ENCODE measurements at places on chromosomes 11 and 22.

DNA sequence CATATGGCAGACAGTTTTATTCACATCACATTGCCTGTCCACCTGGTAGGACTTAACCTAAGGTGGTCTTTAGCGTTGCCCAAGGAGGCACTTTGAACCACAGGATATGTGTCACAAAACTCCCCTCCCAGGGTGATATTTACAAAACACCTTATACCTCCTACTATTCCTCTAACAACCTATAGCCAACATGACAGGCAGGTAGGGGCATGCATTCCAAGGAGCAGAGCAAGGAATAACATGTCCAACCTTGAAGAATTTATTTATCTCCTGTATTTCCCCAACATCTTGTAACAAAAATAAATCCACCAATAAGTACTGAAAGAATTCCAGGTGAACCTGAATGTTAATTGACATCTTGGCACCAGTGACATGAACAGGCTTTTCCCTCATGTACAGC lies 60.5 kb downstream of the SVIP start:
- DNase-seq = no peak

GRCh38 chr11:108891909-108892511 lies 227.1 kb downstream of the DDX10 start:
- no peak for DNase-seq

DNA sequence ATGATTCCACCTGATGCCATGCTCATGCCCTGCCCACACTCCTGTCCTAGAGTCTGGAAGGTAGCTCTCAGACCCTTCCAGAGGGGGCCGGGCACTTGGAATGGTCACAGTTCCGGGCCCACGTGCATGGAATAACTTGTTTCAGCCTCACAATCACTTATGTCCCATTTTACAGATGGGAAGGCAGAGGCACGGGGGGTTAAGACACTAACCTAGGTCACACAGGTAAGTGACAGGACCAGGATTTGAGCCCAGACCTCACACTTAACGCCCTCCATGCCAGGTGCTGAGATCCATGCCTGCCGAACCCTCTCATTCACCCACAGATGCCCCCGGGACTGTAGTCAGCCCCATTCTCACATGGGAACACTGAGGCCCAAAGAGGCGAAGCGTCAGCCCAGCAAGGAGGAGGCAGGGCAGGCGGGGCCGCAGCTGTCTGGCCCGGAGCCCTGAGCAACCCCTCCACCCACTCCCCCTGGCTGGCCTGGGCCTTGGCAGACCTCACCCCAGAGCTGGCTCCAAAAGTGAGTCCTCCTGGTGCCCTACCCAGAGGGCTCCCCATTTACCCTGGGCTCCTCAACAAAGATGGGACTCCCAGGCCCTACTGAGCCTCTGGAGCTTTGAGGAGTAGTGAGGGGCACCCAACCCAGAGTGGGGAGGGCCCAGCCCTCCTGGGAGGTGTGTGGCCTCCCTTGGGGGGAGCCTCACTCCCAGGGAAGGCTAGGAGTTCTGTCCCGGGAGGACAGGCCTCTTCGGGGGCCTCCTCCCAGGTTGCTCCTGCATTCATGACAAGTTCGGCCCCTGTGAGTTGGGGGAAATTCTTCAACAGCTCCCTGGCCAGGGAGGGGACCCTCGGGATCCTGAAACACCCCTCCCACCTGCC lies 2.4 kb upstream of the ALDH3B1 start:
- DNase-seq = no peak

DNA sequence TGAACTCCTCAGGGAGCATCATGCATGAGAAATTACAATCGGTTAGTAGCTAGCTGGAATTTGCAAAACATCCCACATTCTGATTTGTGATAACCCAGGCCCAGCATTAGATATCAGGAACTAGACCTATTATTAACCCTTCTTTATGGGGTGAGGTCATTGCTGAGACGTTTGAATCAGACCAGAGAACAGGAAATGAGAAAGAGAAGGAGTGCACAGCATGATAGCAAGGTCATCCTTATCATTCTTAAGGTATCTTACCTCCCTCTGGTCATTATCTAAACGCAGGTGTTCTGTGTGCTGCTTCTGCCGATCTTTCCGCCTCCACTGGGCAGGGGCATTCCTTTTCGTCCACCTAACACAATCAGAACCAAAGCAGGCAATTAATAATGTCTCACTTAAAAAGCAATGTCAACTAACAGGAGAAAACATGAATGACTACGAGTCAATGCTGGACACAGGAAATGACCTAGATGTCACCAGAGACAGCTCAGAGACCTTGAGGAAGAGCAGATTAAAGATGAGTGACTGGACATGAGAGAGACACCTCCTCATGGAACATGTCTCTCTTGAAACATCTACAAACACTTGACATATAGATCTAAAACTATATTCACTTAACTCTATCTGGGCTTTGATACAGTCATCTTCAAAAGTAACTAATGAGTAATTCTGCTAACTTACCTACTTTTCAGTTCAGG lies 78.3 kb upstream of the SCUBE2 start:
- DNase-seq = no peak

- DNase-seq = no peak
These were observed 16.4 kb downstream of the C1QTNF6 start for GRCh38 chr22:37171662-37172061.

DNA sequence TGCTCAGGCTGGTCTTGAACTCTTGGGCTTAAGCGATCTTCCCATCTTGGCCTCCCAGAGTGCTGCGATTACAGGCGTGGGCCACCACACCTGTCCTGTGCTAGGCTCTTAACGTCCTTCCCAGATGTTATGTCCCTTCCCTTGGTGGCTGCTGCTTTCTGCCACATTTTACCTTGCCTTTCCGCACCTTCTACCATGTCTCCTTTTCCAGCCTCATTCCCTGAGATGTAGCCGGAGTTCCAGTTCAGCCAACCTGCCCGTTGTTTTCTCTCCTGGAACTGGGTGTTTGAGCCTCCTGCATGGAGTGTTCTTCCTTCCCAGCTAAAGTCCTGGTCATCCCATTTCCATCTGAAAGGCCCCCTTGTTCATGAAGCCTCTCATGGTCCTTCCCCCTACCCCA lies 95.3 kb downstream of the PTPRJ start:
- DNase-seq = no peak

DNA sequence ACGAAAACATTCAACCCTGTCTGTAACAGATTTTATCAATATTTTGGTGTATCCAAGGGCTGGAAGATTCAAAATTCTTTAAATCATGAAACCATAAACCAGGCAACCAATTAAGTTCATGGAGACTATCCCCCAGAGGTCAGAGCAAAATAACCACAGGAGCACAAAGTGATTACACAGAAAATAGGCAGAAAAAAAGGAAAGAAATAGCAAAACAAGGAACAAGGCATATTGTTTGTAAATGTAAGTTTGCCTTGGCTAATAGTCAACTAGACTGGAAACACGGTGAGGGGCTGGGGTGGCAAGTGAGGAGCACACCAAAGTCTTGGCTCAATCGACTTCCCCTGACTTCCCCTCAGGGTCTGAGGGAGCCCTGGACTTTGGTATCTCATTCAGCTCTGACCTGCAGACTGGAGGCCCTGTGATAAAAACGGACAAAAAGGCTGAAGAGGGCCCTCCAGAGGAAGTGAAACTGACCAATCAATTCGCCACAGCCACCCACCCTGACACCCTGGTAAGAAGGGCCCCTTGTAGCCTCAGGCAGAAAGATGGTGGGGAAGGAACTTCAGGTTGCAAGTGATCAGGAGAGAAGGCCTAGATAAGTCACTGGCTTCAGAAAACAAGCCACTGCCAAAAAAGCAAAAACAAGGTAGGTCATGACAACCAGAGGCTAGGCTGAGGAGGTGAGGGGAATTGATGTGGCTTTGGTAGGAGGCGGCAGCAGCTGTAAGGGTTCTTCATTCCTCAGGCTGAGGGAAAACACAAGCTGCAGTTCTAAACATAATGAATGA lies 1.8 kb downstream of the SIK3 start:
- DNase-seq = peak; percentile 57

- no peak for DNase-seq
These were observed 15.3 kb upstream of the PICK1 start for GRCh38 chr22:38041760-38042487.

GRCh38 chr11:60208146-60208895 lies 25.4 kb upstream of the MS4A6A start:
- no peak for DNase-seq

GRCh38 chr11:77202941-77203900 lies 75.2 kb downstream of the MYO7A start:
- no peak for DNase-seq

DNA sequence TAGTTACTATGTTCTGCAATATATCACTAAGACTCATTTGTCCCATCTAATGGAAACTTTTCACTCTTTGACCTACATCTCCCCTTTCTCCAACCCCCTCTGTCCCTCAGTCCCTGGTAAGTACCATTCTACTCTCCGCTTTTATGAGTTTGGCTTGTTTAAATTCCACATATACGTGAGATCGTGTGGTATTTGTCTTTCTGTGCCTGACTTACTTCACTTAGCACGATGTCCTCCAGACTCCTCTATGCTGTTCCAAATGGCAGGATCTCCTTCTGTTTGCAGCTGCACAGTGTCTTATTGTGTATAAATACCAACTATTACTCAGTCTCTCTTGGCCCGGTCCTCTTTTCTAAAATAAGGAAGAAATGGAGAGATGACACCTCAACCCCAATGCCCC lies 205.4 kb upstream of the NTM start:
- DNase-seq = no peak

- no peak for DNase-seq
These were observed 185.4 kb downstream of the IGLL1 start for GRCh38 chr22:23394525-23395326.

- DNase-seq = no peak
These were observed 68.5 kb downstream of the SHANK2 start for GRCh38 chr11:71183878-71184277.

- DNase-seq = no peak
These were observed 3.3 kb downstream of the ZC3H12C start for GRCh38 chr11:110096496-110096895.

DNA sequence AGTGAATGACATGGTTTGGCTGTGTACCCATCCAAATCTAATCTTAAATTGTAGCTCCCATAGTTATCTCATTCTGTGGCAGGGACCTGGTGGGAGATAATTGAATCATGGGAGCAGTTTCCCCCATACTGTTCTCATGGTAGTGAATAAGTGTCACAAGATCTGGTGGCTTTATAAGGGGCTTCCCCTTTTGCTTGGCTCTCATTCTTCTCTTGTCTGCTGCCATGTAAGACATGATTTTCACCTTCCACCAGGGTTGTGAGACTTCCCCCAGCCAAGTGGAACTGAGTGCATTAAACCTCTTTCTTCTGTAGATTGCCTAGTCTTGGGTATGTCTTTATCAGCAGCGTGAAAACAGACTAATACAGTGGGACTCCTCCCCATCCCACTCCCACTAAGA lies 11.1 kb downstream of the OR5A2 start:
- no peak for DNase-seq

DNA sequence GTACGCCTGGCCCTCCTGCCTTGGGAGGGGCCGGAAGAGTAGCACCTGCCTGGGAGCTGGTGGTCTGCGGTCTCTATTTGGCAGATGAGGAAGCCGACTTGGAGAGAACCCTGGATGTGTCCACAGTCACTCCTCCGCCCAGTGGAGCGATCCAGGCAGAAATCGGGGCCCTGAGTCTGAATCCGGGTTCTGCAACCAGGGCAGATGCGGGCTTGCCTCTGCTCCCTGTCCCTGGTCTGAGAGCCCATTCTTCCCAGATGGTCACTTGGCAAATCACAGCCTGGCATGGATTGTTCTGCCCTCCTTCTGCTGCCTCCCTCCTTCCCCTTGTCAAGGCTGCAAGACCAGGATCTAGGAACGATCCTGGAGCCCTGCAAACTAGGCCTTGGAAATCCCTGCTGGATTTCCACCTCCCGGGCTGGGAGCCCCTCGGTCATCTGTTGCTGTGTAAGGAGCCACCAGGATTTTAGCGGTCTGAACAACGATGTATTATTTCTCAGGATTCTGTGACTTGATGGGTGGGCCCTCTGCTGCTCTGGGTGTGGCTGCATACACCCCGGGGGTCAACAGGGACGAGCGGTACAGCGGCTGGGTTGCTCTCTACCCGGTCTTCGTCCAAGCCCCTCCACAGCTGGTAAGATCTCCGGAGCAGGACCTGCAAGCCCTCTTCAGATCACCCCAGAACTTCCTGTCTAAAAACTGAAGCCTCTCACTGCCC lies 2.0 kb upstream of the ASCL2 start:
- no peak for DNase-seq

DNA sequence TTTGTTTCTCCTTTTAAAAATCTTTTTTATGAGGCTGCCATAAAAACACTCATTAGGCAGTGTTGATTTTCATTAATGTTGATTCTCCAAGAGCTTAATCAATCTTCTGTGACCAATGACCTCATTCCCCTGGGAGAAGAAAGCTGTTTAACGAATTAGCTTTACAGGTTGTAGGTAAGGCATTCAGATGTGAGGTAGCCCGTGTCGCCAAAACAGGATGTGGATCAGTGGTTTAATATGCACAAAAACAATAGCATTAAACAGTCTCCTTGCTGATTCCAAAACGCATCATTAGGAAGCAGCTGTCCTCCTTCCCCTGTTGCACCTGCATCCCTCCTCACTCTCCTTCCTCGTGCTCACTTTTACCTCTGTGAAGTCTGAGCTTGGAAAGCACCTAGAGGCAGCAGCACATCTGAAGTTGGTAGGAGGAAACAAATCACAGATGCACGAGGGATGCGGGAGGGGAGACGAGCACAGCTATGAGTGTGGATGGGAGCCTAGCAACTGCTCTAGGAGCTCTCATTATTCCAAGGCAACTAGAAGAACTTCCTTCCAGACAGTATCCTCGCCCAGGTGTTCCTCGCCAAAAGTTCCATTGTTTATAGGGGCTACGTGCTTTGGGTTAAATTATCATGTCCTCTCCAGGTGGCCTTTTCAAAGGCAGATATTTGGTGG lies 179.4 kb upstream of the SNX19 start:
- DNase-seq = no peak

DNA sequence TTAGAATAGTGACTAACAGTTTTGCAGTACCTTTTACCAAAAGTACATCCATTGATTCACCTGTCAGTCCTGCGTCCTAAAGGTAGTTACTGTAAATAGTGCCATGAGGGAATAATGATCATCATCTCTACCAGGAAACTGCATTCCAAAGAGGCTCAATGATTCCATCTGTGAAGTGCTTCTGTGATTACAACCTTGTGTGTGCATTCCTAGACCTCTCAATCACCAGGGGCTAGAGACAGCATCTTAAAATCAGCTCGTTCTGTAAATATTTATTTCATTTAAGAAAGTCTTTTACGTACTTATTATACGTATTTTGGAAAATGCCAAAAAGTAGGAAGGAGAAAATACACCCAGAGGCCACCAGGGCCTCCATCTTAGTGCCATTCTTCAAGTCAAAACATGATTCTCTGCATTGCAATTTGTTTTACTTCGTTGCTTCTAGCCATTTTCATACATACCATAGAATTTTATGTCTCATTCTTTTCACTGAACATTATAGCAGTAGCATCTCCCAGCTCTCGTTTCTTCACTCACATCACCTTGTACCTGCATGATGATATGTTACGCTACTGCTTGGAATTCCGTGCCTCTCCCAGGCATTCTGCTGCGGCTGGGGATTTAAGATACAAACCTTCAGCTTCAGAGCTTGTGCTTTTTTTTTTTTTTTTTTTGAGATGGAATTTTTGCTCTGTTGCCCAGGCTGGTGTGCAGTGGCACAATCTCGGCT lies 117.0 kb downstream of the SEZ6L start:
- no peak for DNase-seq
